ENCODE measurements at places on chromosomes 16 and 17. TPM values are rescaled to one million over a fixed set of nuclear protein-coding genes. Genes with fewer than 3 reads are reported as not detected.
A peak's percentile ranks its signal among the peaks of the same experiment; 100 is the strongest.

Gene KRTAP4-4
- total RNA-seq: not detected

Gene TBC1D3E
- not detected for total RNA-seq

Gene KRT13
- total RNA-seq: not detected

DNA sequence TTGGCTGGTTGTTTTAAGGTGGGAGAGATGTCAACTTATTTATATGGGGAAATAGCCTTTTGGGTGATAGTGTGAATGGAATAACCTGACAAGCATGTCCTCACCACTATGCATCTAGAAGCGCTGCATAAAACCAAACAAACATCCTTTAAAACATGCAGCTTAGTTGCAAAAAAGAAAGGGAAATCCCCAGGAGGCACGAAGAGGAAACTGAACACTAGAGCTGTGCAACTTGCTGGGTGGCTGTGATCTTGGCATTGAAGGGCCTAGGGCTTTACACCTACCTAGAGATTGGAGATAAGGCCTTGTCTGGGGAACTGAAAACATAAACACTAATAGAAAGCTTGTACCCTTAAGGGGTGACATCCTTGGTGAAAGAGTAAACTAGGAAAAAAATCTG lies 7.3 kb downstream of the C16orf54 start:
- peaks cover 5% of the 10 kb centered on the region for H3K27me3 ChIP-seq
- no peak for DNase-seq
- no peaks in the 10 kb centered on the region for H3K4me1 ChIP-seq
- H3K4me3 ChIP-seq: no peak overlapping the region
- H3K36me3 ChIP-seq: peaks cover 5% of the 10 kb centered on the region

DNA sequence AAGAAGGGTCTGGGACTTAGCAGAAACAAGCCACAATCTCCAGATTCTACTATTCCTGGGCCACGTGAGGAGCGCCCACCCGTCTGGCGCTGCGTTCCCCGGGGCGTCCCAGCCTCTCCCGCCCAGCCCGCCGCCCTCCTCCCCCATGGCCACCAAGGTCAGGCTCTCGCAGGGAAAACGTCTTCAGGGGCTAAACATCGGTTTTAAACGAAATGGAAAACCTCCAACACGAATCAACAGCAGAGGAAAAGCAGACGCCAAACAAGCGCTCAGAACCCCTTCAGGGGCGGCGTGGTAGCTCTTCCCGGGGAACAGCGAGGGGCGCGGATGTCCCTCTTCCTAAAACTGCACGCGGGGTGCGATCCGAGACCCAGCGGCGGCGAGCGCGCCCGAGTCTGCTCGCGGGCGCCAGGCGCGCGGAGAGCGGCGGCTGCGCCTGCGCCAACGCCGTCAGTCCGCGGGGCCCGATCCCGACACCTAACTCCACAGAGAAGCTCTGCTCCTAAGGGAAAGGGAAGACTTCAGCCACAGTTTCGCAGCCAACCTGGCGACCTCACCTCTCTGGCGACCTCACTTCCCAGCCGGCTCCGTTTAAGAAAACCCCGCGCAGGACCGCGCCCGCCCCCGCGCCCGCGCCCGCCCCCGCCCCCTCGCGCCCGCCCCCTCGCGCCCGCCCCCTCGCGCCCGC lies 505 bp upstream of the COG1 start:
- H3K27me3 ChIP-seq: no peaks in the 10 kb centered on the region
- DNase-seq: peak; percentile 64
- H3K4me3 ChIP-seq: peak overlapping the region; percentile 67
- peaks cover 20% of the 10 kb centered on the region for H3K4me1 ChIP-seq
- peak overlapping the region; percentile 96 for H3K27ac ChIP-seq

GRCh38 chr17:8563981-8564602 lies 66.4 kb downstream of the MYH10 start:
- no peaks in the 10 kb centered on the region for H3K36me3 ChIP-seq
- H3K27ac ChIP-seq: no peak overlapping the region
- no peaks in the 10 kb centered on the region for H3K27me3 ChIP-seq
- no peak for DNase-seq

DNA sequence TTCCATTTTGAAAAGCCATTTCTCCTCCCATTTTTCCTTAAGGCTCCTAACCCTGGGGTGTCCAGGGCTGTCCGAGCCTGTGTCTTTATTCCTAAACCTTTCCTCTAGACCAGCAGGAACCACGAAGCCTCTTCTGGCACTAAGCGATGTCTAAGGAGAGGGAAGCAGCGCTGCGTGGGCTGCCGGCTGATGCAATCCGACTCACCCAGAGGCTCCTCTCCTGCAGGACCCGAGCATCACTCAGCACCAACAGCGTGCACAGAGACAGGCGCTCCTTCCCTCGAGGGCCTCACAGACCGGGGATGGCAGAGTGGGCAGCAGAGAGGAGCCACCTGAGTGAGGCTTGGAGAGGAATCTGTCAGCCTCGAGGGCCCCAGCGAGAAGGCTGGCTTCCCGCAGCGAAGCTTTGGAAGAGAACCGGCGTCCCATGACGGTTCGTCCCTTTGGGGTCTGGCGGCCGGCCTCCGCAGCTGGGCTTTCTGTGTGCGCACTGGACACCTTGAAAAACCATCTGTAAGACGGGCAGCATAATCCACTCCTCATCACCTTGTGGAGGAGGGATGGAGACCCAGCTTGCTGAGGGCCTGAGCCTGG lies 174.3 kb downstream of the FOXL1 start:
- no peak overlapping the region for H3K4me3 ChIP-seq
- no peaks in the 10 kb centered on the region for H3K36me3 ChIP-seq
- no peak for DNase-seq
- H3K27ac ChIP-seq: no peak overlapping the region

GRCh38 chr16:89365044-89365467 lies 125.3 kb downstream of the ANKRD11 start:
- H3K27me3 ChIP-seq: no peaks in the 10 kb centered on the region
- no peak overlapping the region for H3K4me3 ChIP-seq

GRCh38 chr16:13264749-13265552 lies 363.6 kb downstream of the SHISA9 start:
- no peaks in the 10 kb centered on the region for H3K27me3 ChIP-seq
- H3K4me3 ChIP-seq: no peak overlapping the region
- H3K4me1 ChIP-seq: no peaks in the 10 kb centered on the region
- no peaks in the 10 kb centered on the region for H3K36me3 ChIP-seq
- no peak overlapping the region for H3K27ac ChIP-seq

- H3K27ac ChIP-seq: no peak overlapping the region
- no peak overlapping the region for H3K4me3 ChIP-seq
- H3K36me3 ChIP-seq: no peaks in the 10 kb centered on the region
- DNase-seq: no peak
- no peaks in the 10 kb centered on the region for H3K4me1 ChIP-seq
These were observed 10.3 kb upstream of the MED13 start for GRCh38 chr17:62075308-62075815.

- H3K36me3 ChIP-seq: no peaks in the 10 kb centered on the region
- DNase-seq: no peak
- no peak overlapping the region for H3K4me3 ChIP-seq
- no peak overlapping the region for H3K27ac ChIP-seq
- no peaks in the 10 kb centered on the region for H3K4me1 ChIP-seq
These were observed 4.8 kb upstream of the KRT31 start for GRCh38 chr17:41402161-41402560.

DNA sequence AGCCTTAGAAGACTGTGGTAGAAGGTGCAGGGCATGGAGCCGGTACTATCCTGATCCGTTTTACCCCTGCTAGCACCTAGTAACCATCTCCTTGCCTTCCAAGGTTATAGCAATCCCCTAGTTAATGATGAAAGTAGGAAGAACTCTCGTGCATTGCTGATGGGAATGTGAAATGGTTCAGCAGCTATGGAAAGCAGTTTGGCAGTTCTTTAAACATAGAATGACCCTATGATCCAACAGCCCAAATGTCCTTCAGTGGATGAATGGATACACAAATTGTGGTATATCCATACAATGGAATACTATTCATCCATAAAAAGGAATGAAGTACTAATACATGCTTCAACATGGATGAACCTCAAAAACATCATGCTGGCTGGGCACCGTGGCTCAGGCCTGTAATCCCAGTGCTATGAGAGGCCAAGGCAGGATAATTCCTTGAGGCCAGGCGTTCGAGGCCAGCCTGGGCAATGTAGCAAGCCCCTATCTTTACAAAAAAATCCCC lies 6.2 kb upstream of the SRCIN1 start:
- no peaks in the 10 kb centered on the region for H3K36me3 ChIP-seq
- H3K27me3 ChIP-seq: peaks cover 76% of the 10 kb centered on the region
- H3K4me1 ChIP-seq: peaks cover 2% of the 10 kb centered on the region
- no peak for DNase-seq

DNA sequence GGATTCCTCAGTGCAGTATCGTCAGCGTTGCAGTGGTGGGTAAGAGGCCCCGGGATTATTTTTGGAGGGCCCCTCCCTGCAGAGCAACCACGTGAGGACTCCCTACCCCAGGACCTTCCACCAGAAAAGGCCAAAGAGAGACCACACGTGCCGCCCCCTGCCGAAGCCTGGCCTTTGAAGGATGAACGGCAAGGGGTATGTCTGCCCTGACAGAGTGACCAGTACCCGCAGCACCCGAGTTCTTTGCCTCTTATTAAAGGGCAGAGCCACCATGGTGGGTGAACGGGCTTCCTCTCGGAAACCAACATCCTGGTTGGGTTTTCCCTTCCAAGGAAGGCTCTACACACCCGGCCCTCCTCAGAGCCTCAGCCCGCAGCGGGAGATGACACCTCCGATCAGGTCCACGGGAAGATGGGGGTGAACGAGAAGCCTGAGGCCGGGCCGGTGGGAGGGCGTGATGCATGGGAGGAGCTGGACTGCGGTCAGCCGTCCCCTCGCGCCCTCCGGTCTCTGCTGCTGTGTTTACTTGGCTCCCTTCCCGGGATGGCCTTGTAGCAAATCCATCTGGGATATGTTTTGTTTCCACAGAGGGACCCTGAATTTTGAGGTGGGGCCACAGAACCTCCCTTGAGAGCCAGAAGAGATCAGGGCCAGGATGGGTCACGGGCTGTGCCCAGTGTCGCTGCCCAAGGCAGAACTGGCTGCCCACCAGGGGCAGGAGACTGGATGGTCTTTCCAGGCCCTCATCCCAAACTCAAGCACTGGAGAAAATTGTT lies 49.1 kb downstream of the TBC1D16 start:
- no peaks in the 10 kb centered on the region for H3K27me3 ChIP-seq
- no peak for DNase-seq
- no peaks in the 10 kb centered on the region for H3K36me3 ChIP-seq
- peaks cover 19% of the 10 kb centered on the region for H3K4me1 ChIP-seq
- no peak overlapping the region for H3K27ac ChIP-seq
- H3K4me3 ChIP-seq: no peak overlapping the region

DNA sequence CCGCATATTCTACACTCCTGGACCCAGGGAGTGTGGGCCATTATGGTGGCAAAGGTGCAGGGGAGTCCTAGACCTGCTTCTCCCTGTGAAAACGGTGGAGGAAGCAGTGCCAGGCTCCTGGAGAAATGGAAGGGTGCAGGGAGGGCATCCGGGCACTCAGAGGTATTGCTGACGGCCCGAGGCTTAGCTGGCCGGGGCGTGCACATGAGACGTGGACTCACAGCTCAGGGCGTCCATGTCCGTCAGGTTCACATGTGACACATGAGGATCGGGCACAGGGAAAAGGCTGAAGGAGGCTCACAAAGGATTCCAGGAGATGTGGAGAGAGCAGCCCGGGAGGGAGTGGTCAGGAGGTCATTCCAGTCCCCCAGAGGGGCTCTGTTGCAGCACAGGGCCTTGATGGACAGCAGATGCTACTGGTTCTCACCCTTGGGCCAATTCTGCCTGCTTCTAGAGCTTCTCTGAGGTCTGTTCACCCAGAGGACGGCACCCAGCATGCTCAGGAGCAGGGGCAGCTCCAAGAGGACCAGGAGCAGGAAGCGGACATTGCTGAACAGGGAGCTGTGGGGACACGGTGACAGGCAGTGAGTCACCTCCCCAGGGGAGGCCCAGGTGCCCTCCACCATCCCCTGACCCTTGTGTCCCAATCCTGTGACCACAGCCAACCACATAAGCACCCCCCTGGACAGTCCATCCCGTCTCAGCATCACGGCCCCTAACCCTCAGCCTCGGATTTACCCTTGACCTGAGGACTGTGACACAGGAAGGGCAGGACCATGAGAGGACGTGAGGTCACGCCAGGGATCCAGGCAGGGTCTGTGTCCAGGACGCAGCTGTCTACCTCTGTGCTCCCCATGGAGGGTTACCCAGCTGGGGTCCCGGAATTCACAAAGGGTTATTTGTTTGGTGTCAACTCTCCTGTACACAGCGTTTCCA lies 4.5 kb downstream of the CD300C start:
- no peak for DNase-seq
- no peaks in the 10 kb centered on the region for H3K36me3 ChIP-seq
- H3K4me3 ChIP-seq: no peak overlapping the region
- no peak overlapping the region for H3K27ac ChIP-seq

- H3K4me3 ChIP-seq: no peak overlapping the region
- H3K4me1 ChIP-seq: peaks cover 28% of the 10 kb centered on the region
- peak overlapping the region; percentile 93 for H3K27ac ChIP-seq
- no peaks in the 10 kb centered on the region for H3K27me3 ChIP-seq
- H3K36me3 ChIP-seq: no peaks in the 10 kb centered on the region
These were observed 5.0 kb downstream of the ICAM2 start for GRCh38 chr17:64015447-64015846.

DNA sequence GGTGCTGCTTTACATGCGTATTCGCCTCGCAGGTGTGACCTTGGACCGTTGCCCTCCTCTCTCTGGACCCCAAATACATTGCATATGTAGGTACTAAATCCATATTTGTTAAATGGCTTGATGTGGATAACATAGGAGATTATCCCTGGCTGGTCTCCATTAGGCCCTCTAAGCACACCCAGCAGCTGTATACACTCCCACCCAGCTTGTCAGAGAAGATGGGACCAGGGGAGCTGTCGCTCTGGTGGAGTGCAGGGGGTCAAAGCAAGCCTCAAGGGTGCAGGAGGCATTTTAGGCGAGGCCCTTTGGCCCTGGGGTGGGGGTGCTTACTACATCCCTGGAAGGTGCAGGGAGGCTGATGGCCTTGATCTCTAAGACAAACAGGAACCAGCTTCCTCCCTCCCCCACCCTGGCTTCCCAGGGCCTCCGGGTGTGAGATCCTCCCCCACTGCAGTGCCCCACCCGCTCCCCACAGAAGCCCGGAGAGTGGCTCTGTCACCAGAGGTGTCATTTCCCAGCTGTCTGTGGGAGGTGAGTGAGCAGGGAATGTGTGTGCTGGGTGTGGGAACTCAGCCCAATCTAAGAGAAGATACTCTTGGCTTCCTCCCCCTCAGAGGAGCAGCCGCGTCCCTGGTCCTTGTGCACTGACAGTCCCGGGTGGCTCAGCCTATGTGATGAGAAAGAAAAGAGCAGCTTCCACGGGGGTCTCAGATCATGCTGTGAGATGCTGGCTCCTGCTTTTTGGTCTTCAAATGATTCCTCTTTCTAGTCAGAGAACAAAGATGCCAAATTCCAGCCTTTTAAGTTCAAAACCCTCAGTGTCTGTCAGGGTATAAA lies 1.4 kb upstream of the VAMP2 start:
- DNase-seq: peak; percentile 82
- H3K36me3 ChIP-seq: peaks cover 26% of the 10 kb centered on the region
- H3K4me3 ChIP-seq: peak overlapping the region; percentile 80
- H3K27ac ChIP-seq: peak overlapping the region; percentile 100
- H3K4me1 ChIP-seq: peaks cover 50% of the 10 kb centered on the region
- H3K27me3 ChIP-seq: no peaks in the 10 kb centered on the region

Data from heart right ventricle (tissue), 16 donors.